G401 (cell line): ENCODE measurements at places on chromosomes 4 and X. TPM values are rescaled to one million over a fixed set of nuclear protein-coding genes. Genes with fewer than 3 reads are reported as not detected.

Gene SPATA18
- total RNA-seq, result 0.37 TPM in 1 of 2 replicates, not detected in the other

Gene EIF1AX
- 58.7 and 90.4 TPM in 2 replicates for total RNA-seq

Gene OTC
- not detected in 2 replicates for total RNA-seq

Gene TSPAN5
- not detected in 2 replicates for total RNA-seq

- DNase-seq, result no peak
Observed at GRCh38 chrX:125673758-125674157, 354.1 kb downstream of the TEX13C start.

- DNase-seq, result no peak
Observed at GRCh38 chr4:6641164-6641970, 882 bp downstream of the MRFAP1 start.

- DNase-seq, result no peak
Observed at GRCh38 chr4:183903021-183903760, 1.9 kb upstream of the STOX2 start.

GRCh38 chrX:108701633-108702032 lies 34.7 kb downstream of the IRS4 start:
- DNase-seq, result no peak

DNA sequence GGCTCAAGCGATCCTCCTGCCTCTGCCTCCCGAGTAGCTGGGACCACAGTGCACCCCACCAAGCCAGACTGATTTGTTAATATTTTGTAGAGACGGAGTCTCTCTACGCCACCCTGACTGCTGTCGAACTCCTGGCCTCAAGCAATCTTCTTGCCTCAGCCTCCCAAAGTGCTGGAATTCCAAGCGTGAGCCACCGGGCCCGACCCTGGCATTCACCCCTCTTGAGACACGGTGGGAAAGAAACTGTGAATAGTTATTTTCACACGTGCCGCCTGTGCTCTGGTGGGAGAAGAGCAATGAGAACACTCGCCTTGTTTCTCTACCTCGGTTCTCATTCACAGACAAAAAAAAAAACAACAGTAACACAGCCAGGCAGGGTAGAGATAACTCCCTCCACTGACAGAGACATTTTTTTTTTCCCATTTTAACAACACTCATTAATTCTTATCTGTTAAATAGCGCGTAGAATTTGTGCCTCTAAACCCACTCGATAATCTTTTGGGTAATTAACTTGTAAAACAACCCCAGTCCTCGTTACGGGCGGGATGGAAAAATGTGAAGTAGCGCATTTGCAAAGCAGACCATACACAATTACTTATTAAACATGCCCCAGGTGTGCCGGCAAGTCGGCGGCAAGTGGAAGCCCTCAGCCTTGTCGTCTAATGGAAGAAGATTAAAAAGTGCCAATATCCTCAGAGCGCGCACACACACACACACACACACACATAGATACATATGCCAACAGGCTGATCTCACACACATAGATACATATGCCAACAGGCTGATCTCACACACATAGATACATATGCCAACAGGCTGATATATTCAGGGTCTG lies 103.3 kb downstream of the DHRSX start:
- no peak for DNase-seq

DNA sequence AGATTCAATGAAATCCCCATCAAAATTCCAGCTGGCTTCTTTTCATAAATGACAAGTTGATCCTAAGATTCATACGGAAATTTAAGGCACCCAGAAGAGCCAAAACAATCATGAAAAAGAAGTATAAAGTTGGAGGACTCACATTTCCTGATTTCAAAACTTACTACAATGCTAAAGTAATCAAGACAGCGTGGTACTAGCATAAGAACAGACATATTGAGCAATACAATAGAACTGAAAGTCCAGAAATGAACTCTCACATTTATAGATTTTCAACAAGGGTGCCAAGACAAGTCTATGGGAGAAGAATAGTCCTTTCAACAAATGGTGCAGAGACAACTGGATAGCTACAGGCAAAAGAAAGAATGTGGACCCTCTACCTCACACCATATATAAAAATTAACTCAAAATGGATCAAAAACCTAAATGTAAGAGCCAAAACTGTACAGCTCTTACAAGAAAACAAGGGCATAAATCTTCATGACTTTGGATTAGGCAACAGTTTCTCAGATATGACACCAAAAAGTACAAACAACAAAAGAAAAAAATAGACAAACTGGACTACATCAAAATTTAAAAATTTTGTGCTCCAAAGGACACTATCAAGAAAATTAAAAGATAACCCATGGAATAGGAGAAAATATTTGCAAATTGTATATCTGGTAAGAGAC lies 28.5 kb downstream of the SASH3 start:
- DNase-seq, result no peak

DNA sequence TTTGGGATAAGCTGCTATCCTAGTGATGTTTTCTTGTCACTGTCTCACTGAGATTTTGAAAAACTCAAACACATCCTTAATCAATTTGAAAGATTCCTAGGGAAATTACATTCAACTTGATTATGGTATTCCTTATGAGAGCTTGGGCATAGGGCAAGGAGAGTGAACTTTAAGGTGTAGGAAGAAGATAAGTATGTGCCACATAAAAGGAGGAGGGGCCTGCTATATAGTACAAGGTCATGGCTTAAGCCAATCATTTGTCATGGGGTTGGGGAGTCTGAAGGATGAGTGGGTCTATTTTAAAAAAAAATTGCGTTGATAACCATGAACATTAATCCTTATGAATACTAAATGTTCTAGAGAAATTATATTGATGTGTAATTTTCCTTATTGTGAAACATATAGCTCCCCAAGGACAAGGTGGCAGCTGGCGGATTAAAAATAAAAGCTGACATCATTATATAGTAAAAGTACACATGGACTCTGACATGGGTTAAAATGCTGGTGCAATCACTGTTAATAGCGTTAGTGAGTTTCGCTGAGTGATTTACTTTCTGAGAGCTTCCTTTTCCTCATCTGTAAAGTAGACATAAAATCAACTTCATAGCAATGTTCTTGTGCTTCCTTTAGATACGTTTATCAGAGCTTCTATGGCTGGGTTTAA lies 17.4 kb downstream of the GALNT7 start:
- no peak for DNase-seq
